Activated T-helper 2 cell treated with anti-CD3 and anti-CD28 coated beads, Interferon-gamma antibody, Interleukin-2, Interleukin-4, amounts not matched to agents 10 μg/mL and 5 μg/mL and 100 μg/mL, durations not matched to agents 14 hours and 24 hours and 36 hours (primary cell): ENCODE measurements at places on chromosomes 2 and 18. TPM values are rescaled to one million over a fixed set of nuclear protein-coding genes. Genes with fewer than 3 reads are reported as not detected.
A peak's percentile ranks its signal among the peaks of the same experiment; 100 is the strongest.

The KCMF1 gene
- total RNA-seq = 82.6 and 86.3 TPM in 2 replicates

The MDH1B gene
- 0.25 and 0.55 TPM in 2 replicates for total RNA-seq

The STRN gene
- total RNA-seq = 27.7 and 29.7 TPM in 2 replicates

The LOXL3 gene
- total RNA-seq = 1.7 and 2.1 TPM in 2 replicates

The KLF7 gene
- 16.6 and 19.3 TPM in 2 replicates for total RNA-seq

The EGR4 gene
- total RNA-seq = 0.46 and 0.53 TPM in 2 replicates

DNA sequence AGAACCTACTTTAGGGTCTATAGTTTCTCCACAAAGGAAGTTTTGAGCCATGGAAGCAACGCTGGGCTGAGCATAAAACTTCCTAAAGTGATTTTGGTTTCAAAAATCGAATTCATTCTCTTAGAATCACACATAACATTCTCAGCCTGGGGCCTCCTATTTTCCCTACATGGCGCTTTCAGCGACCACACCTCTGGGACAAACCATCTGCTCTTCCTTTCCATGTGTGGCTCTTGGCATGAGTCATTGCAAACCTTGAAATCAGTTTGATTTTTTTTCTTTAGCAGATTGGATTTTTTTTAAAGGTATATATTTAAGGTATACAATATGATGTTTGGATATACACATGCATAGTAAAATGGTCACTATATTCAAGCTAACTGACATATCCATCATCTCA, 72.5 kb upstream of the APCDD1 start:
- H3K4me3 ChIP-seq = no peak overlapping the region
- H3K27ac ChIP-seq = no peak overlapping the region
- no peaks in the 10 kb centered on the region for H3K36me3 ChIP-seq

- DNase-seq = no peak
- H3K4me3 ChIP-seq = peak overlapping the region; percentile 65
- H3K27me3 ChIP-seq = no peaks in the 10 kb centered on the region
These were observed 44.1 kb downstream of the NCK2 start for GRCh38 chr2:105788670-105789290.

GRCh38 chr2:215410932-215411285, 25.0 kb downstream of the FN1 start:
- H3K27me3 ChIP-seq = peaks cover 16% of the 10 kb centered on the region
- peaks cover 5% of the 10 kb centered on the region for H3K36me3 ChIP-seq
- no peak overlapping the region for H3K4me3 ChIP-seq
- no peak overlapping the region for H3K27ac ChIP-seq

DNA sequence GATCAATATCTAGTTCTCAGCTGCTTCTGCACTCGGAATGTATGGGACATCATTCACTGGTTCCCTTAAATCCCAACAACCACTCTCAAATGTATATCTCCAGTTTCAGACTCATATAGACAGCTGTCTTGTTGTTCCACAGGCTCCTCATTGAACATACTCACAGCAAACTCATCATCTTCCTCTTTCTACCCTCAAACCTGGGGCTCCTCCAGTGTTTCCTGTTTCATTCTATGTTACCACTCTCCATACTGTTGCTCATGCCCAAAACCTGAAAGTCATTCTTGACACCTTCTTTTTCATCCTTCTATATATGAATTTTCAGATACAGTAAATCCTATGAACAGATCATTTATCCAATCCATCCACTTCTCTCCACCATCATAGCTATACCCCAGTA, 18.7 kb upstream of the REL start:
- peaks cover 2% of the 10 kb centered on the region for H3K27me3 ChIP-seq
- H3K27ac ChIP-seq = no peak overlapping the region
- H3K4me3 ChIP-seq = no peak overlapping the region
- H3K36me3 ChIP-seq = peaks cover 11% of the 10 kb centered on the region
- H3K4me1 ChIP-seq = peaks cover 13% of the 10 kb centered on the region

- no peak overlapping the region for H3K4me3 ChIP-seq
- no peaks in the 10 kb centered on the region for H3K4me1 ChIP-seq
- H3K27me3 ChIP-seq = no peaks in the 10 kb centered on the region
These were observed 1293.9 kb upstream of the LRRTM1 start for GRCh38 chr2:81598453-81598852.

- DNase-seq = no peak
- H3K27me3 ChIP-seq = peaks cover 3% of the 10 kb centered on the region
- no peaks in the 10 kb centered on the region for H3K4me1 ChIP-seq
These were observed 84.5 kb downstream of the POU3F3 start for GRCh38 chr2:104938231-104938941.

DNA sequence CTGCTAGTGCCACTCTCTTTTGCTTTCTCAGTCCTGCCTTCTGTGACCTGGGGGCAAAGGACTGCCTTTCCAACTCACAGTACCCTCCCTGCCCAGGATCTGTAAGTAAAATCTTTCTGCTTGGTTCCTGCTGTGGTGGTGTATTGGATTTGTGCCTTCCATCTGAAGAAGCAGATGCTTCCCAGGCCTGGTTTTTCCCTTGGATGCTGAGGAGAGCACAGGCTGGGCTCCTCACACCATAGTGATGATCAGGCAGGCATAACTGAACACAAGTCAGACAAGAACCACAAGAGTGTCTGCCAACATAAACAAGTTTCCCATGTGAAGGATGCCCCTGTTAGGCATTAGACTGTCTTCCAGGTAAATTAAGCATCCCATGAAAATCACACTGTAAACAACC, 121.3 kb upstream of the NRXN1 start:
- H3K4me3 ChIP-seq = no peak overlapping the region
- no peaks in the 10 kb centered on the region for H3K27me3 ChIP-seq
- no peak overlapping the region for H3K27ac ChIP-seq
- no peaks in the 10 kb centered on the region for H3K4me1 ChIP-seq
- no peaks in the 10 kb centered on the region for H3K36me3 ChIP-seq

DNA sequence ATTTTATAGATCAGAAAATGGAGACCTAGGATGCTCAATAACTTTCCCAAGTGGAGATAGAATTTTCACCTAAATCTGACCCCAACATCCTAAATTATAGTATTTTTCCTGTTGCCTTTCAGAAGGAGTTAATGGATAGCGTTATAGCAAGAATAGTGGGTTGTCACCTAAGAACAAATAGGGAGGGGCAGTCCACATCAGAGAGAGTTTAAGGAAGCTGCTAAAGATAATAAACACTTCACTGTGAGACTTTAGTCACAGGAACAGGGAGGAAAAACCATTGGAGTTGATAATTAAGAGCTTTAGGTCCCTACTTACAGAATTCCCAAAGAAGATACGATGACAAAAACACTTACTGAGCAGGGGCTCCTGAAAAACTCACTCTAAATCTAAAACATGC, 229.4 kb downstream of the PDE11A start:
- no peak overlapping the region for H3K27ac ChIP-seq
- H3K4me1 ChIP-seq = no peaks in the 10 kb centered on the region
- H3K4me3 ChIP-seq = no peak overlapping the region
- H3K36me3 ChIP-seq = no peaks in the 10 kb centered on the region
- H3K27me3 ChIP-seq = peaks cover 1% of the 10 kb centered on the region

DNA sequence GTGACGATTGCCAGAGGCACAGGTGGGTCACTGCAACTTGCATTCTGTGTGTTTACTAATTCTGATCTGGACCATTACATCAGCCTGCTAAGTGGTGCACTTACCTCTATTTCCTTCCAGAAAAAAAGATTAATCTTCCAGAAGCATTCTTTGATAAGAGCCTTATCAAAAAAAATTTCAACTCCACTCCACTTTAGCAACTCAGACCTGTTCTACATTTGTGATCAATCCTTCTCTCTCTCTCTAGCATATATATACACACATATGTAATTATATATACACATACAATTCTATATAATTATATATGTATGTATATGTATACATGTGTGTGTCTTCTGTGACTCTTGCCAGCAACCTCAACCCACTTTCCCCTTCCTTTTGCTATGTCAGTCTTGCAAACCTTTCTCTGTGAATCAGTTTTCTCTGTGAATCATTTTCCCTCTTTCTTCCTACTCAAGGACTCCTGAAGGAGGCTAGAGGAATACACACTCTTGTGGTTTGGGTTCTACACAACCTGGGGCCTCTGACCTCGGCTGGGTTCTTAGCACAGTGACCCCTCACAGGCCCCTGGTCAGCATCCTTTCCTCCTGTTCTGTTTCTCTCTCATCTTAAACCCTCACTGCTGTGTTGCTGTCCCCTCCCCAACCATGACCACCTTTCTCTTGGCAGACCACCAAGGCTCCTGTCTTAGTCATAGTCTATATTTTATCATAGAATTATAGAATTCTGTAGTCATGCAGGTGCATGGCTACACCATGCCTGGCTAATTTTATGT, 130.4 kb upstream of the PELI1 start:
- peaks cover 9% of the 10 kb centered on the region for H3K4me1 ChIP-seq
- no peak overlapping the region for H3K4me3 ChIP-seq
- DNase-seq = no peak
- no peaks in the 10 kb centered on the region for H3K36me3 ChIP-seq
- H3K27ac ChIP-seq = no peak overlapping the region

DNA sequence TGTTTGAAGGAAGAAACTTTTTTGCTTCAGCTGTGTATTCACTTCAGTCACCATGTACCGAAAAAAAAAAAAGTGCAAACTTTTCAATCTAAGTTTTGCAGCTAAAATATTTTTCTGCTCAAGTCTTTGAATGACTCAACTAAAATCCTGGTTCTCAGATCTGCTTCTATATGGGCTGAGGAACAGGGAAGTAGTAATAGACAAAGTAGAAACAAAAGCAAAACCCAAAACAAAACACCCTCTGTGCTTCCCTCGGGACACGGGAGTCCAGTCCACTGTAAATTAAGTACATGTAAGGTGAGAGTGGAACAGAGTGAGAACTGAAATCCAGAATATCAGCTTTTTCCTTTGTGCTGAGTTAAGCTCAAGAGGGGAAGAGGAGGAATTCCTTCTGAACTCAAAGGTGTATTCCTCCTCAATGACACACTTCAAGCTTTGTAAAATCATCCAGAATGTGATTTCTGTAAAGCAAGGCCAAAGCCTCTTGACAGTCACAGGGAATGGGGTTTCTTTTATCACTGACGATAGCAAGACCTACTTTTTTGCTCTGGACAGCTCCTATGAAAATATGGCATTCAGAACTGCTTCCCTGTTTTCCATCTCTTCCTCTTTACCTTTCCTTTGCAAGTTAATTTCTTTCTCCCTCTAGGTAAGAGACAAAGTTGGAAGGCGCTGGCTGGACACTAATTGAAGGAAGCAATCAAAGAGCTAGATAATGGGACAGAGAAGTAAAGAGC, 433.5 kb upstream of the MMADHC start:
- no peaks in the 10 kb centered on the region for H3K4me1 ChIP-seq
- no peaks in the 10 kb centered on the region for H3K27me3 ChIP-seq
- no peak overlapping the region for H3K4me3 ChIP-seq
- no peak for DNase-seq
- H3K27ac ChIP-seq = no peak overlapping the region

DNA sequence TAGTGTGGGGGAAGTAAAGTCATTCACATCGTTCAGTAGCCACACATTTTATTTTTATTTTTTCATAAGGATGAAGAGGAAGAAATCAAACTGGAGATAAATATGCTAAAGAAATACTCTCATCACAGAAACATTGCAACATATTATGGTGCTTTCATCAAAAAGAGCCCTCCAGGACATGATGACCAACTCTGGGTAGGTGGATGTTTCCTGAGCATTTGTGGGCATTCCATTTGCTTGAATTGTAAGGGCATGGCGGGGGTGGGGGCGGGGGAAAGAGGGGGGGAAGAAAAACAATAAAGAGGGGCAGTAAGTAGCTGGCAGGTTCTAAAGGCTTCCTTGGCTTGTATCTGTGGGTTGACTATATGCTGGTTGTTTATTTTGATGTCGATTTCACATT, 126.4 kb downstream of the MAP4K4 start:
- peaks cover 64% of the 10 kb centered on the region for H3K4me1 ChIP-seq
- DNase-seq = no peak
- H3K27me3 ChIP-seq = no peaks in the 10 kb centered on the region
- H3K4me3 ChIP-seq = no peak overlapping the region

- no peak overlapping the region for H3K27ac ChIP-seq
- no peak for DNase-seq
- peaks cover 9% of the 10 kb centered on the region for H3K36me3 ChIP-seq
- no peaks in the 10 kb centered on the region for H3K27me3 ChIP-seq
- no peak overlapping the region for H3K4me3 ChIP-seq
- peaks cover 4% of the 10 kb centered on the region for H3K4me1 ChIP-seq
These were observed 161.9 kb upstream of the DAPL1 start for GRCh38 chr2:158633261-158633660.

GRCh38 chr18:70219688-70220087, 14.2 kb upstream of the RTTN start:
- no peak for DNase-seq
- H3K27ac ChIP-seq = no peak overlapping the region
- H3K4me1 ChIP-seq = no peaks in the 10 kb centered on the region
- no peak overlapping the region for H3K4me3 ChIP-seq
- no peaks in the 10 kb centered on the region for H3K36me3 ChIP-seq

GRCh38 chr2:70685771-70686171, 82.2 kb downstream of the ADD2 start:
- no peaks in the 10 kb centered on the region for H3K27me3 ChIP-seq
- H3K4me3 ChIP-seq = no peak overlapping the region
- no peak for DNase-seq
- H3K4me1 ChIP-seq = peaks cover 4% of the 10 kb centered on the region
- no peaks in the 10 kb centered on the region for H3K36me3 ChIP-seq
- no peak overlapping the region for H3K27ac ChIP-seq

- no peak overlapping the region for H3K27ac ChIP-seq
- H3K36me3 ChIP-seq = no peaks in the 10 kb centered on the region
- no peak for DNase-seq
- no peak overlapping the region for H3K4me3 ChIP-seq
- H3K4me1 ChIP-seq = peaks cover 4% of the 10 kb centered on the region
These were observed 271.5 kb downstream of the TRIB2 start for GRCh38 chr2:12988279-12988678.

- H3K4me1 ChIP-seq = no peaks in the 10 kb centered on the region
- H3K27me3 ChIP-seq = peaks cover 39% of the 10 kb centered on the region
- no peak overlapping the region for H3K4me3 ChIP-seq
- no peak for DNase-seq
These were observed 17.1 kb upstream of the ATOH8 start for GRCh38 chr2:85736456-85737355.

DNA sequence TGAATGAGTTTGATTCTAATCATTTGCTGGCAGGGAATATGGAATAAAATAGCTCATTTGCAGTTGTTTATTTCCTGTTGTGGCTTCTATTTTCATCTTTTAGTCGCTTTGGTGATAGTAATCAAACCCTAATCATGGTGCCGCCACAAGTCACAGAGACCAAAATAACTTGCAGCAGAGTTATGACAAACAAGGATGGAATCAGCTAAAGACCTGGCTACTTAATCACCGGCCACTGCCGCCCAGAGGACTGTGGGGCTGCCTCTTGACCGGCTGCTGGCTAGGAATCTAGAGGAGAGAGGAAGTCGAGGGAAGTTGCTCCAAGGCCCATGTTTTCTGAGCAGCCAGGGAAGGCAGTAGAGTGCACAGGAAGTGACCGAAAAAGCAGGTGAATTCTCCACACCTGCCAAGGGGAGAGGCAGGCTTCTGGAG, 5.1 kb upstream of the SMAD7 start:
- no peak for DNase-seq
- peak overlapping the region; percentile 3 for H3K4me3 ChIP-seq
- H3K36me3 ChIP-seq = peaks cover 2% of the 10 kb centered on the region
- H3K4me1 ChIP-seq = peaks cover 32% of the 10 kb centered on the region
- H3K27ac ChIP-seq = no peak overlapping the region
